ENCODE measurements at places on chromosomes 11 and 22.

GRCh38 chr11:8247312-8247711, 16.4 kb downstream of the LMO1 start:
- no peak for DNase-seq

DNA sequence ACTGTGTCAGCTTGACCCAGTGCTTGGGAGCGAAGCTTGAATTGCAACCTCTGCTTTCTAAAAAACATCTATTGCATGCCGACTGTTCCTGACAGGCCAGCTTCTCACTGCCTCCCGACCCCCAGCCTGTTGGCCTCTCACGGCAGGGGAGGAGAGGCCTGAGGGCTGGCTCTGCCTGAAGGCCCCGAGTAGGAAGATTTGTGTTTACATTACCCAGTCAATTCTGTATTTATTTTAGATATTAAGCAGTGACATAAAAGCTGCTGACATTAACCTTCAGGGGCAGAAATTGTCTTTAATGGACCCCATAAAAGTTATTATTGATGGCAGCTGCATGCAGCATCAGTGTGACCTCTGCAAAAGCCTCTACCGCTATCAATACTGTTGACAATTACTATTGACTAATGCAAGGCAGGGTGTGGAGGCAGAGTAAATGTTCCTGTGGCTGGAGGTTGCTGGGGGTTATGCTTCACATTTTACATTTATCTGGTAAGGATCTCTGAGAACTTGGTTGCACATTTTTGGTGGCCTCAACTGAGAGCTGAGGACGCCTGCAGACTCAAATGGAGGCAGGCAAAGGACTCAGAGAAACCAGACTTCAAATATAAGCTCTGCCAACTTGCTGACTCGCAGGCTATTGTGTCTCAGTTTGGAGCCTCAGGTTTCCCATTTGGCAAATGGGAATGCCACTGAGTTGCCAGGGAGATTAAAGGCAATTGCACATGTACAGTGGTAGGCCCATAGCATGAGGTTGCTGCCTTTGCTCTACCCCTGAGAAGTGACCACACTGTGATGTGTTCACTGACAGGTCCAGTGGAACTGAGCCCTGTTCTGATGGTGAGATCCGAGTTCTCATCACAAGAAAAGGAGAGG, 380.5 kb downstream of the TENM4 start:
- DNase-seq = no peak

DNA sequence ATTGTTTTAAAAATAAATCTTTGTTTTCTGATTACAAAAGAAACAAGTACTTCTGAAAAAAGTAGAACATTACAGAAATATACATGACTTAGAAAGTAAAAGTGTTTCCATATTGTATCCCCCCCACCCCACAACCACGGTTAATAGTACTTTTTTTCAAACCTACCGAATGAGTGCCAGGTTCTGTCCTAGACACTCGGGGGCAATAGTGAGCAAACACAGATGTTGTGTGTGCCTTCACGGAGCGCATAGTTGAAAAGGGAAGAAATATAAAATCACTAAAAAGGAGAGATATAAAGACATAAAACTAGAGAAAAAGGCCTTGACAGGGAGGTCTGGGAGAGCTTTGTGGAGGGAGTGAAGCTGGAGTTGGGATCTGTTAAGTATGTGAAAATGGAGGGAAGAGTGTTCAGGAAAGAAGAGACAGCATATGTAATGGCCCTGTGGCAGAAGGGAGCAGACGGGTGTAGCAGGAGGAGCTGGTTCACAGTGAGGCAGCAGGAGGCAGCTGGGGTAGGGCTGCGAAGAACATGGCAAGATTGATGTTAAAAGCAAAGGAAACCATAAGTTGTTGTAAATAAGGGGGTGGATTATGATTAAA, 42.1 kb upstream of the ALX4 start:
- no peak for DNase-seq

DNA sequence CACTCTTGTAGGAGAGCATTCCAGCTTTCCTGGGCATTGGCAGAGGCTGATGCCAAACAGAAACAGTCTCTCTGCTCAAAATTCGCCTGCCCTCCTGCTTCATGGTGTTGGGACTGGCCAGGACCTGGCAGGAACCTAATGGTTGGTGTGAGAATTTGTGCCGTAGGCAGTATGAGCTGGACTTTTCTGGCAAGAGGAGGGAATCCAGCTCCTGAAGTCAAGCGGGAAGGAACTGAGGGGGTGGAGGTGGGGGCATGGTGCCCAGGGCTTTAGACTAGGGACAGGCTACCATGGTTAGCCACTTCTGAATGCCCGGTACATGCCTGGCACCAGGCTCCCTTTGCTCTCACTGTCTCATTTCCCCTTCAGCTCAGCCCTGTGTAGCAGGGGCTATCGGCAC, 6.9 kb upstream of the TOMM22 start:
- no peak for DNase-seq

DNA sequence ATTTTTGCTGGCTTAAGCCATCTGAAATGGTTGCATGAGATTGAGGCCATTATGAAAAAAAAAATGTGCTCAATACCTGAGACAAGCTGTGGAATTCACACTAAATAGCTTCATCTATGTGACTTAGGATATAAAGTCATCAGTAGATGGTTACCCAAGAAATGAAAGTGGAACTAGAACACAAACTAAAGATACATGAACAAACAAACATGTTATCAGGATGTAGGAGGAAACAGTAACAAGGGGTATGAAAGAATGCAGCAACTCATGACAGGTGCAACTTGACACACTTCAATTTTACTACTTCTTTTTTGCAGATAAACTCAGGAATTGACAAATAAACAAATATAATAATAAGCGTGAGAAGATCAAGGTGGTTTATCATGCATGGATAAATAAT, 155.0 kb downstream of the WT1 start:
- DNase-seq = no peak

- DNase-seq = no peak
These were observed 34.9 kb upstream of the RRAS2 start for GRCh38 chr11:14393889-14394288.

GRCh38 chr11:24496736-24497725, at the start of gene LUZP2:
Gene LUZP2 (plus strand): TSS chr11:24497053.
- no peak for DNase-seq

DNA sequence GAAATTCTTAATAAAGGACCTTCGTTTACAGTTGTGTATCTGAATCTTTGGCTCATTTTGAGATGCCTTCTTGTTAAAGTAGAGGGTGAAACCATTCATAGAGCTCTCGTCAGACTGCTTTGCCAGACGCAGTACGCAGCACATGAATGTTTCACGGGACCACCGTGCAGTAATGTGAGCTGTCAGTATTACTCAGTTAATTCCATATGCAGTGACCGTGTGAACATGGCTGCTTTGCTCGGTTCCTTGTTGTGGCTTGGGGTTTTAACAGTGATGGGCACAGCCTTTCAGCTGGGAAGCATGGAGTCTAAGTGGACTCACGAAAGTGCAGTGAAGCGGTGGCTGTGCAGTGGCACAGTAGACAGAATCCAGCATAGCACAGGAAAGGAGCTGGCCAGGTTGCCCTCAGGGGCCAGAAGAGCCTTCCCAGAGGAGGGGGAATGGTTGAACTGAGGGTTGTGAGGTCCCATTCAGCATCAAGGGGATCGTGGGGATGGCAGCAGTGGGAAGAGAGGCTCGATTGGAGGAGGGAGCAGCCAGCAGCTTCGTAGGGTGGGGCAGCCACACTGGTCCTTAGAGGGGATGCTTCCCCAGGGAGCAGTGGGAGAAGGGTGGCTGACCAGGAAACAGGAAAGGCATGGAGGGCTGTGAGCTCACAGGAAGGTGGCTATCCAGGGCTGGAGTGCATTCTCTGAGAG, 31.4 kb downstream of the PPFIA1 start:
- no peak for DNase-seq

GRCh38 chr22:19717691-19718455, 3.6 kb downstream of the SEPTIN5 start:
- DNase-seq = no peak

GRCh38 chr22:46150034-46150654, at the start of gene PPARA:
Gene PPARA (plus strand): TSS chr22:46150526. CDS start chr22:46198384, 47,858 bp downstream.
- DNase-seq = peak; percentile 51

DNA sequence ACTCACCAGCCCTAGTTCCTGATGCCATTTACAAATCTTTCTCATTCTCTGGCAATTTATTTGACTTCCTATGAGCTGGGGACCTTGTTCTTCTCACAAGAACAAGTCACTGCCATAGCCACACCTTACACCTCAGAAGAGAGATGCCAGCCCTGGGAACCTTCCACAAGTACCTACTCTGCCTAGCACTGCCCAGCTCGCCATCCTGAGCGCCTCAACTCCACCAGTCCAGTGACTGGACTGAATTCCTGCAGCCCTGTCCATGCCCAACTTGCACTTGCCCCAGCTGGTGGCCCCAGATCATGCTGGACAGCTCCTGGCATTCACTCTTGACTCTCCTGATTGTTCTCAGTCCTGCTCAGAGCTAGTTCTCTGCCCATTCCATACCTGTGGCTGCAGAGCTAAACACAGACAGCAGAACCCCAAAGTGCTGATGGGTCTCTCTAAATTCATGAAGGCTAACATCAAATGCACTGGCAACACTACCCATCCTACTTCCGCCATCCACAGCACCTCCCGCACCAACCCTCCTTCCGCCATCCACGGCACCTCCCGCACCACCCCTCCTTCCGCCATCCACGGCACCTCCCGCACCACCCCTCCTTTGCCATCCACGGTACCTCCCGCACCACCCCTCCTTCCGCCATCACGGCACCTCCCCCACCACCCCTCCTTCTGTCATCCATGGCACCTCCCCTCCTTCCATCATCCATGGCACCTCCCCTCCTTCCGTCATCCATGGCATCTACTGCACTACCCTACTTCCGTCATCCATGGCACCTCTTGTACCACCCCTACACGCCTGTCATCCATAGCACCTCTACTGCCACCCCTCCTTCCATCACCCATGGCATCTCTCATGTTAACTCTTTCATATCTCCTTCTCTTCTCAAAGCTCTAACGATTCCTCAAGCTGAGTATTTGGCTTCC, 23.6 kb upstream of the SLC25A1 start:
- DNase-seq = no peak

GRCh38 chr22:30265823-30266444, 717 bp downstream of the OSM start:
- DNase-seq = no peak

- no peak for DNase-seq
These were observed 393.9 kb downstream of the GUCY1A2 start for GRCh38 chr11:106624377-106624776.

DNA sequence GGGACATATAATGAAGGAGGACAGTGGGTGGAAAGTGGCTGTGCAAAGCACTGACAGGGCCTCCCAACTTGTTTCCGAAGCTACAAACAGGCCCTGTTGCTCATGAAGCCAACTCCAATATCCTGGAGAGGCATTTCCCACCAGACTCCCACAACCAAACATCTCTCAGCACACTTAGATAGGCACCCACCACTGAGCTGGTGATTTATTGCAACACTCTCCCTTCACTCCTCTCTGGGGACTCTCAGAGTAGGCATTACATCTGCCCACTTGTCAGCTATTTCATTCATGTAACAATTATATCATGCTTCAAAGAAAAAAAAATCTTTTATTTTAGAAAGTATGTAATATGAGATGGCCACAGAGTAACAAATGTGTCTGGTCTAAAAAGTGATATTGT, 32.1 kb upstream of the PPP2R1B start:
- DNase-seq = no peak

DNA sequence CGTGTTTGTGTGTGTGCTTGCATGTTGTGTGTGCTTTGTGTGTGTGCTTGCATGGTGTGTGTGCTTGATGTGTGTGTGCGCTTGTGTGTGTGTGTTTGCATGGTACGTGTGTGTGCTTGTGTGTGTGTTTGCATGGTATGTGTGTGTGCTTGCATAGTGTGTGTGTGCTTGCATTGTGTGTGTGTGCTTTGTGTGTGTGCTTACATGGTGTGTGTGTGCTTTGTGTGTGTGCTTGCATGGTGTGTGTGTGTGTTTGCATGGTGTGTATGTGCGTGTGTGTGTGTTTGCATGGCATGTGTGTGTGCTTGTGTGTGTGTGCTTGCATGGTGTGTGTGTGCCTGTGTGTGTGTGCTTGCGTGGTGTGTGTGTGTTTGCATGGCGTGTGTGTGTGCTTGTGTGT, 10.0 kb upstream of the MUC5AC start:
- DNase-seq = no peak

GRCh38 chr11:123020968-123021367, 39.3 kb upstream of the BSX start:
- no peak for DNase-seq

- no peak for DNase-seq
These were observed 7.9 kb upstream of the MACROD1 start for GRCh38 chr11:64173616-64174355.

- no peak for DNase-seq
These were observed 13.5 kb downstream of the MCAT start for GRCh38 chr22:43129426-43130425.

DNA sequence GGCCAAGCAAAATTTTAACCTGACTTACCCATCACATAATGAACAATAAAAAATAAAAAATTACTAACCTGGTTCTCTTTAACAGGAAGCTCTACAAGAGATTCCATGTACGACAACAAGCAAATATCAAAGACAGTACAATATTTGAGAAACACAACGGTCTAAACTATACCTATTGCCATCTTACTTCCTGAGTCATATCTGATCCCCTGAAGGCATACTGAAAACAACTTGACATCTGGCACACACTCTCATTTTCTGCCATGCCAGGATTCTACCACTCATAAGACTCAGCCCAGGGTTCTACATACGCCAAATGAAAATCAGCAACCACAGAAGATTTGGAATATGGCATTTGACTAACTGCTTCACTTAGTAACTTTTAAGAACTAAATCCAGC, 13.8 kb downstream of the DENND5A start:
- no peak for DNase-seq

GRCh38 chr11:34114014-34114413, 8.6 kb downstream of the NAT10 start:
- no peak for DNase-seq

DNA sequence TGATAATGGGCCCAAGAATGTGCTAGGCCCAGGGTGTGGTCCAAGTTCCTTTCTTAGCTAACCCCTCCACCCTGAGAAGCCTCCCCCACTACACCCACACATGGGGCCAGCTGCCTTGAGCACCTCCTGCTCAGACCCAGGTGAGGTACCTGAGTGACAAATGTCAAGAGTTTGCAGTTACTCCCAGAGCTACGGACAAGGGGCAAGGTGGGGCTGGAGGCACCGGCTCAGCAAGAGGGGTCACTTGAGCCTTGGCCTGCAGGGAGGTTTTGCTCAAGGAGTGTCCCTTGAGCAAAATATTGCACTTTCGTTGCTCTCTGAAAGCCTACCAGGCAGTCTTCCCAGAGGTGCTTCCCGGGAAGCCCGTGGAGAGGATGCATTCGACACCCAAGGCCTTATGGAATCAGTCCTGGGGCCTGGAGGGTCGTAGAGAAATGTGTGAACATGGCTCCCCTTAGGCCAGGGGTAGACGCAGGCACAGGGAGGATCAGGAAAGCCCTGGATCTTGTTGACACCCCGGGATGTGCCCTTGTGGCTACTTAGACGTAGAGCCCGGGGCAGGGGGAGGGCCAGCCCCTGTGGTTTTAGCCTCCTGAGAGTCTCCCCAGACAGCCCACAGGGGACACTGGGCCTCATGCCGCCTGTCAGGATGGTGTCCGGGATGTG, 114.2 kb downstream of the KCNQ1 start:
- no peak for DNase-seq

GRCh38 chr22:17477391-17477833, 85.9 kb upstream of the SLC25A18 start:
- no peak for DNase-seq

- DNase-seq = no peak
These were observed 13.4 kb upstream of the CAT start for GRCh38 chr11:34425360-34425759.

- DNase-seq = no peak
These were observed 346.1 kb upstream of the DDI1 start for GRCh38 chr11:103690356-103690755.

Data from thoracic aorta (tissue), 2 donors.